ENCODE measurements at places on chromosomes 6 and 20. TPM values are rescaled to one million over a fixed set of nuclear protein-coding genes. Genes with fewer than 3 reads are reported as not detected.

The HLA-DRA gene
- total RNA-seq, result 53.0 TPM

The TCF21 gene
- total RNA-seq, result not detected

The GJA10 gene
- total RNA-seq, result not detected

The TRIM31 gene
- total RNA-seq, result not detected

The FNDC1 gene
- 16.5 TPM for total RNA-seq

The AGER gene
- 20.6 TPM for total RNA-seq

The SIRPD gene
- not detected for total RNA-seq

The C20orf141 gene
- total RNA-seq, result not detected

The BMP7 gene
- total RNA-seq, result 72.8 TPM

The GPR63 gene
- total RNA-seq, result 1.7 TPM

The COL12A1 gene
- total RNA-seq, result 17.2 TPM

The IMPG1 gene
- total RNA-seq, result not detected

The CDK5RAP1 gene
- total RNA-seq, result 41.8 TPM

The UST gene
- 78.5 TPM for total RNA-seq

The POPDC3 gene
- not detected for total RNA-seq

The DEFB132 gene
- not detected for total RNA-seq

The MAP3K5 gene
- 51.6 TPM for total RNA-seq

The BNIP5 gene
- not detected for total RNA-seq

The SUMO4 gene
- 5.4 TPM for total RNA-seq

The C20orf144 gene
- not detected for total RNA-seq

The SLC44A4 gene
- total RNA-seq, result 16.2 TPM

The HLA-DQA1 gene
- 12.8 TPM for total RNA-seq

The VNN1 gene
- total RNA-seq, result 0.46 TPM

The IPCEF1 gene
- total RNA-seq, result 62.6 TPM

The CDK19 gene
- total RNA-seq, result 17.9 TPM

The DAAM2 gene
- total RNA-seq, result 17.8 TPM

The HFE gene
- total RNA-seq, result 8.3 TPM

The PRR18 gene
- 0.59 TPM for total RNA-seq

The FAM50B gene
- total RNA-seq, result 18.5 TPM

The TINAG gene
- total RNA-seq, result not detected

The LGSN gene
- not detected for total RNA-seq

The OR12D3 gene
- total RNA-seq, result not detected

The LAMA4 gene
- total RNA-seq, result 40.0 TPM

The SPAG4 gene
- 6.6 TPM for total RNA-seq

The APCDD1L gene
- total RNA-seq, result not detected

The LY86 gene
- total RNA-seq, result not detected

The PLCB4 gene
- total RNA-seq, result 50.9 TPM

The GTSF1L gene
- not detected for total RNA-seq

The RSPH9 gene
- total RNA-seq, result not detected

The LTB gene
- not detected for total RNA-seq

The LINC00237 gene
- total RNA-seq, result not detected

The FAM209B gene
- not detected for total RNA-seq

The BHLHE23 gene
- not detected for total RNA-seq

The TRIM40 gene
- not detected for total RNA-seq

The TFAP2C gene
- 3.2 TPM for total RNA-seq

The DEFB129 gene
- not detected for total RNA-seq

The SPEF1 gene
- 2.2 TPM for total RNA-seq

The LPIN3 gene
- total RNA-seq, result 53.5 TPM

The PET117 gene
- 19.1 TPM for total RNA-seq

The SLC22A7 gene
- not detected for total RNA-seq
